ENCODE measurements at places on chromosomes 7 and 10.

DNA sequence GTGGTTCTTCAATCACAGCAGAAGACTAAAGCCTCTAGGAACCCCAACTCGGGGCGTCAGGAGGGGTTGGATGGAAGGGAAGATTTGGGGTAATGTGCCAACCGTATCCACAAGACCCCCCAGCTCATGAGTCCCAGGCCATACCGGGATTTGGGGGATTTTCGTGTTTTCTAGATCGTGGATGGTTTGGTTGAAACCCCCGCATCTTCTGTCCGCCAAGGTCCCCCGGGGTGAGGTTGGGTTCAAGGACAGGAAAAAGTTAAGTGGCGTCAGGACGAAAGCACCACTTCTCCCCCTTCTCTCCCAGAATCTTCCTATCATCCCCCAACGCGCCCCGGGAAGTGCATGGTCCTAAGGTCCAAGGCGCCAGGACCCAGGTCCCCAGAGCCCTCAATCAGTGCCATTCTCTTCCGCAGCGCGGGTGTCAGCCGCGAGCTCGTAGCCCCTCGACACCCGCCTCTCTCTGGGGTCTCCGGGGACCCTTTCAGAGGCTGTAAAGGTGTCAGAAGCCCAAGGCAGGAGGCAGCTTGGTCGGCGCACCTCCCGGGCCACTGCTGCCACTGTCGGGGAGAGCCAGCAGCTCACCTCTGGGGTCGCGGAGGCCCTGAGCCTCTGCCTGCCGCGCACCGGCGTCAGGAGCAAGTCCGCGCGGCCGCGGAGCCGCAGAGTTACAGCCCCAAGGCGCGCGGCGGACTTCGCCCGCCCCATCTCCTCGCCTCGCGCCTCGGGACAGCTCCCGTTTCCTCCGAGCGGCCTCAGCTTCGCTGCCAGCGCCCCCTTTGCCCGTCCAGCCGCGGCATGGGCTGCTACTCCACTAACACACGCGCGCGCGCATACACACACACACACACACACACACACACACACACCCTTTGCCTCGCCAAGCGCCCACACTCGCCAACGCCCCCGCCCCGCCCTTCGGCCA lies 1.5 kb downstream of the MKX start:
- no peak for DNase-seq

GRCh38 chr7:104818961-104819880 lies 194.8 kb upstream of the KMT2E start:
- DNase-seq = no peak

GRCh38 chr10:11004144-11005077 lies 13.3 kb upstream of the CELF2 start:
- DNase-seq = no peak

GRCh38 chr10:114709984-114710383 lies 51.9 kb upstream of the ABLIM1 start:
- DNase-seq = no peak

DNA sequence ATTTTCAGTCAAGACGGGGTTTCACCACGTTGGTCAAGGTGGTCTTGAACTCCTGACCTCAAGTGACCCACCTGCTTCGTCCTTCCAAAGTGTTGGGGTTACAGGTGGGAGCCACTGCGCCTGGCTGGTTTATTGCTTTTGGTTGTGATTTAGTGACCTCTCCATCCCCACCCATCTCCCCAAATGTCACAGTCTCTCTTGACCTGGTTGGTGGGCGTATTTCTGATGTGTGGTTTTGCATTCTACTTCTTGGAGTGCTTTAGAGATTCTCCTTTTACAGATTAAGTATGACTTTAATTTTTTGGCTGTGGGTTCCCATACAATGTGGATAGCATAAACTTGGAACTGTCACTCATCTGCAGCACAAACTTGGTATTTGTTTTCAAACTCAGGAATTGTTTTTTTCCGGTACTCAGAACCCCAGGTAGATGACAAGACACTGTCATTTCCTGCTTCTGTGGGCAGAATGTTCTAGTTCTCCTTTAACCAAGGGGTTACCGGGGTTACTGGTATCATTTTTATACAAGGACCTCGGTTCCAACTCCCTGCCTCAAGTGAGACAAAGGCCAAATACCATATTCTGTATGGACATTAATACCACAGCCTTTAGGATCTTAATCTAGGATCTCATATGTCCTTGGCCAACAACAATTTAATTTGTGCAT lies 50.5 kb downstream of the MRC1 start:
- no peak for DNase-seq

- no peak for DNase-seq
These were observed 105.6 kb upstream of the GPR26 start for GRCh38 chr10:123560301-123561140.

DNA sequence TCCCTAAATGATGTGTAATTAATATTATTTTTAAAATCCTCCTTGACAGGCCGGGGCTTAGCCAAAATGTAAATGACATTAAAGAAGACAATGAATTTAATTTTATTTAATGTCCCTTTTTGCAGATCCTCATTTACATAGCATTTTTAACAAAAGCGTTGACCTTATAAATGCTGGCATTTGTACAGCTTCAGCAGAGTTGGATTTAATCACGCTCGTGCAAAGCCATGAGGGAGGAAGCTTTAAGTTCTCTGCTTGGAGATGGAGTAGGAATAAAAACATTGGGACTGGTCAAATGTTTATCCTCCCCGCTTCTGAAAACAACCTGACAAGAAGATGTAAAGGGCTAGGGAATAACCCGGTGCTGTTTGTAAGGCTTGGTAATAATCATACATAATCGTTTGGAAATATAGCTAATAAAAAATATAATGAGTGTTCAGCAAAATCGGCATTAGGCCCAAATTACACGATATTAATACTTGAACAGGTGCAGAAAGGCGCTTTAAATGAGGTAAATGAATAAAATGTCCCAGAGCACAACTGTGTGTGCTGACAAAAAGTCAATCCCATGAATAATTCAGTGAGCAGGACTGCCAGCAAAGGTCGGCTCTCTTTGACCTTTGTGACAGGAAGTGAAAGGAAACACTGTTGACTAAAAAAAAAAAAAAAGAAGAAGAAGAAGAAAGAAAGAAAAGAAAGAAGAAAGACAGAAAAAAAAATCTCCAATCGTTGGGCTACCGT lies 11.5 kb downstream of the EBF3 start:
- DNase-seq = no peak

DNA sequence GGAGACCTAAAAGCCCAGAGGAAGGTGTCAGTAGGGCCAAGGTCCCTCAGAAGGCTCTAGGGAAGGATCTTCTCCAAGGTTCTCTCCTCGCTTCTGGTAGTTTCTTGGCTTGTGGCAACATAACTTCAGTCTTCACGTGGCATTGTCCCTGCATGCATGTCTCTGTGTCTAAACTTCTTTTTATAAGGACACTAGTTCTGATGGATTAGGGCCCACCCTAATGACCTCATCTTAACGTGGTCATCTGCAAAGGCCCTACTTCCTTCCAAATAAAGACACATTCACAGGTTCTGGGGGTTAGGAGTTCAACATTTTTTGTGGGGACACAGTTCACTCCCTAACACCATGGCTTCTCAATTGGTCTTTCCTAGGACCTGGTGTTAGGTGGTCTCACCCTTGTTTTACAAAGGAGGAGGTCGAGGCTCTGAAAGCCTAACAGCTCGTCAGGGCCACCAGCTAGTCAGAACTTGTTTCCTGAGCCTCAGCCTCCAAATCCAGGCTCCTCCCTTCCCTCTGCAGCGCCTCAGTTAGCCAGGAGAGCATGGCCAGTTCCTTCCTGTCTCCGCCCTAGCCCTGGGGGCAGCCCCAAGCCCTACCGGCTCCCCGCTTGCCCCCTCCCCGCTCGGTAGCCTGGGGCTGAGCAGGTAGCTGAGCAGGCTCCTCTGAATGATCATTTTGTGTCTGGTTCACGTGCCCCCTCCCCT lies 109.7 kb upstream of the PPIF start:
- DNase-seq = no peak

- no peak for DNase-seq
These were observed 40.3 kb downstream of the TMEM178B start for GRCh38 chr7:141114029-141114664.

DNA sequence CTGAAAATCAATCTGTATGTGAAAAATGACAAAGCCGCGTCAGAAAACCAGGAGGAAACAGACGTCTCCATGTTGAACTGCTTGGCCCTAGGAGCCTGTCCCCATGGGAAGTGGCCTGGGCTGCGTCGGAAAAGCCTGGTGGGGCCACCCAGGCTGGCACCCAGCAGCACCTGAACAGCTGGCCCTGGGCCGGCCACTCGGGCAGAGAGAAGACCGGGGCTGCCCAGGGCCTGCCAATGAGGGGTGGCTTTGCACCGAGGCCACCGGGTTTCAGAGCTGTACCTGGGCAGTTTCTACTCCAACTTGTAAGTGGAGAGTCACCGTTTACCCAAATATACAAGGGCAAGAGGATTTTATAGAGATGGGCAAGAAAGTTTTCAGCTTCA lies 1.1 kb upstream of the FUOM start:
- DNase-seq = no peak

- DNase-seq = no peak
These were observed 84.1 kb upstream of the LRRC18 start for GRCh38 chr10:49023752-49024151.

- DNase-seq = no peak
These were observed 174.7 kb upstream of the GRB10 start for GRCh38 chr7:50957431-50957830.

GRCh38 chr7:39952374-39952773 lies 2.3 kb downstream of the CDK13 start:
- peak; percentile 8 for DNase-seq

DNA sequence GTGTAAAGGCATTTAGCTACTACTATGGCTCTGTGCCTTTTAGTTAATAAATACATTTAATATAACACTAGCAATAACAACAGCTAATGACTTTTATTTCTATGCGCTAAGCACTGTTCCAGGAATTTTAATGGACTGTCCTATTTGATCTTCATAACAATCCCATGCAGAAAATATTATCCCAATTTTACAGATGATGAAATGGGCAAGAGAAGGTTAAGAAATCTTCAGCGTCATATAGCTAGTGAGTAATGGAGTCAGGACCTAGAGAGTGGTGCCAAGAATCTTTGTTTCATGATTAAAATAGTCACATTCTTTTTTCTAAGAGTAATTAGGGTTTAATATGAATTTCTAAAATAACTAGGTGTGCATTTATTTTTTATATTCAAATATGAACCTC lies 32.4 kb downstream of the ACTA2 start:
- DNase-seq = no peak

Data from OCI-M1 (cell line).